ENCODE measurements at places on chromosomes 5 and 9. TPM values are rescaled to one million over a fixed set of nuclear protein-coding genes. Genes with fewer than 3 reads are reported as not detected.

The PCDHA6 gene
- total RNA-seq: 2.4 TPM

The SECISBP2 gene
- total RNA-seq: 75.2 TPM

The MAML1 gene
- total RNA-seq: 21.0 TPM

The CDKN2A gene
- not detected for total RNA-seq

The WDR31 gene
- 2.8 TPM for total RNA-seq

The IL5 gene
- total RNA-seq: not detected

The SPATA31D1 gene
- total RNA-seq: not detected

The CD72 gene
- total RNA-seq: 2.8 TPM

The SLC6A3 gene
- total RNA-seq: not detected

The MEGF10 gene
- 0.26 TPM for total RNA-seq

The PCDHGC5 gene
- total RNA-seq: under 0.01 TPM

The SLC34A3 gene
- total RNA-seq: not detected

DNA sequence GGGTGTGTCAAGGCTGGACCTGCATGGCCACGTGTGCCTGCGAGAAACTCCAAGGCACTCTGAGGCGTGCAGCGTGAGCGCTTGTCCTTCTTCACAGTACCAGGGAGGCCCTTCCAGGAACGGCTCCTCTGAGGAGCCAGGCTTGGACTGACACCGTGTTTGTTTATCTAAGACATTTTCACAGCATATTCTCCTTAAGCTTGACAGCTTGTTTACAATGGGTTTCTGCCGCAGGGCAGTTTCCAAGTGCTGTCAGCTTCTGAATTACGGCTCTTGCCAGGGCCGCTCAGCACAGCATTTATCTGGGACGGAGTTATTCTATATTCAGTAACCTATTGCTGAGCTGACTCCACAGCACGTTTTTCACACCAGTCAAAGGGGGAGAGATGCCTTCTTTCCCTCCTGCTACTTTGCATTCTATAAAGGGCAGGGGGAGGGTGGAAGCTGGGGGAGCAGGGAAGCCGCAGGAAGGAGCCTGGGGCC is 98.4 kb downstream of the LMNB1 start:
- H3K27me3 ChIP-seq: no peaks in the 10 kb centered on the region
- H3K36me3 ChIP-seq: no peaks in the 10 kb centered on the region
- no peak for DNase-seq
- H3K4me3 ChIP-seq: no peak overlapping the region
- no peaks in the 10 kb centered on the region for H3K4me1 ChIP-seq

- H3K27me3 ChIP-seq: no peaks in the 10 kb centered on the region
- H3K4me3 ChIP-seq: no peak overlapping the region
- H3K36me3 ChIP-seq: no peaks in the 10 kb centered on the region
- H3K4me1 ChIP-seq: no peaks in the 10 kb centered on the region
- no peak overlapping the region for H3K27ac ChIP-seq
Observed at GRCh38 chr5:127891942-127892341, 188.8 kb downstream of the CCDC192 start.

DNA sequence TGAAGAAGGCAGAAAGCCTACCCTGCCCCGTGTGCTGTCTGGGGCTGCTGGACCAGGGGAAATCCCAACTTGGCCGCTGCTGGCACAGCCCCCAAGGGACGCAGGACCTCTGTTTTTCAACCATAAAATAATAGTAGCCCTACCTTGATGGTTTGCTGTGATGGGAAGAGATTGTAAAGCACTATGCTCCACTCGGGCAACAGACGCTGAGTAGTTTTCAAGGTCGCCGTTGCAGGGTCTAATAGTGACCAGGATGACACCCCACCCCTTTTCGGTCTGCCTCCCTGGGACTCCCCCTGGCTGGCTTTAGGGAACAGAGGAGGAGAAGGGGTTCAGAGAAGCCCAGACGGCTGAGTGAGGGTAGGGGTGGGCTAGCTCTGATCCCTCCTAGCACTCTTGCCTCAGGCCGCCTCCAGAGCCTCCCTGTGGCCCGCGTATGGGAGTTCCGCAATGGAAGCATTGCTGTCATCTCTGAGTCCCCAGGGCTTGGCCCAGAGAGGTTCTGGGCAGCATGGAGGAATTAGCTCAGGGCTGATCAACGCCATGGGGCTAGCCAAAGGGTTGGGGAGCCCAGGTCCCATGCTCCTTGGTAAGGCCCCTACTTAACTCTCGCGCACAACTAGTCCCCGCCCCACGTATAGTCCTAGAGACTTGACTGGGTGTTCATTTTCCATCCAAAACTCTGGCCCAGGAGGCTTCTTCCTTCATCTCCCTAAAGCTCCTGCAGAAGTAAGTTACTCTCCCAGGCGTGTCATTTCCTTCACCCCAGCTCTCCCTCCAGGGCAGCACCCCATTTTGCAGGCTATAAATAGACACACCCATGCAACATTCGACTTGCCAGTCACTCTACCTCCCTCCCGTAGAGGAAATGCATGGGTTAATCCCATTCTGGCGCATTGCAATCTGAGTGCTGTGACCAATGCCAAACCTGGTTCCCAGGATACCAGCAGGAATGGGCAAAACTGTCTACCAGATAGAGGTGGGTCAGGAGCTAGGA is 1.1 kb upstream of the IRF1 start:
- no peaks in the 10 kb centered on the region for H3K36me3 ChIP-seq
- DNase-seq: peak; percentile 20
- H3K27ac ChIP-seq: peak overlapping the region; percentile 98

DNA sequence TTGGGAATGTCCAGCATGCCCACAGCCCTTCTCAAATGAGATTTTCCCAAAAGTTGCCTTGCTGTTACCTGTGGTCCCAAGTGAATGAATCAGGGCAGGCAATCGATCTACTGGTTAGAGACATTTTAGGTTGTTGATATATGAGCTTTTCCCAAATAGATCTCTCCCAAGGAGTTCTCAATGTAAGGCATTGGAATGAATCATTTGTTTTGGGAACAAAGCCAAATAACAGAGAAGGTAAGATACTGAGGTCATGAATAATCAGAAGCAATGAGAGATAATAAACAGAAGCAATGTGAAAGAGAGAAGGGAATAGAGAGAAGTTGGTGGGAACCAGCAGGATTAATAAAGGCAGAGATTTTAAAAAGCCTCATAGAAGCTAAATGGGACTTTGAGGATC is 93.6 kb upstream of the FER start:
- no peak for DNase-seq
- H3K36me3 ChIP-seq: no peaks in the 10 kb centered on the region
- no peaks in the 10 kb centered on the region for H3K4me1 ChIP-seq
- H3K27ac ChIP-seq: no peak overlapping the region
- no peak overlapping the region for H3K4me3 ChIP-seq

DNA sequence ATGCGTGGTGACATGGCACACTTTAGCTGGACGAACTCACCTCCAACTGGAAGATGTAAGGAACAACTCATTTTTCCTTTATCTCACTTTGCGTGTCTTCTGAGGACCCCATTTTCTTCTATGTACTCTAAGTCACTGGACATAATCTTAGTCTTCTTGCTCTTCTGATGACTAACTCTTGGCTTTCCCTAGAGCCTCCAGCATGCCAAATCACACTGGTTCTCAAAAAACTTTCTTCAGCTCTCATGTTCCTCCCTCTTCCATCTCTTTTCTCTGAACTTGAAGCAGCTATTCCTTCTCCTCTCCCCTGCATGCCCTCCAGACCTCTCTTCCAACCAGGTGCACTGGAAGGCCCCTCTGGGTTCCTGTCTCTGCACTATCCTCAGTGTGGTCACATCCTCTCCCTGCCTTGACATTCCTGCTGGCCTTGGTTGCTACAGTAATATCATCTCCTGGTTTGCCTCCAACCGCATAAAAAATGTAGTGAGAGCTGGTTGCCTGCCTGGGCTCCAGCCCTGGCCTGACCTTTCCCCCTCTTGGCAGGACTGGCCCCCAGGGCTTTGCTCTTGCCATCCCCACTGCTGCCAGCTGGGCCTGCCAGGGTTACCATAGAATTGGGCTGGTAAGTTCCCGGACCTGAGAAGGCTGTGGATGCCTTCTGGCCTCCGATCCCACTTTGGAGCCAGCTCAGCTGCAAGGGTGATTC is 44.8 kb upstream of the BNC2 start:
- H3K4me3 ChIP-seq: no peak overlapping the region
- H3K36me3 ChIP-seq: no peaks in the 10 kb centered on the region
- no peak for DNase-seq
- H3K27me3 ChIP-seq: no peaks in the 10 kb centered on the region

DNA sequence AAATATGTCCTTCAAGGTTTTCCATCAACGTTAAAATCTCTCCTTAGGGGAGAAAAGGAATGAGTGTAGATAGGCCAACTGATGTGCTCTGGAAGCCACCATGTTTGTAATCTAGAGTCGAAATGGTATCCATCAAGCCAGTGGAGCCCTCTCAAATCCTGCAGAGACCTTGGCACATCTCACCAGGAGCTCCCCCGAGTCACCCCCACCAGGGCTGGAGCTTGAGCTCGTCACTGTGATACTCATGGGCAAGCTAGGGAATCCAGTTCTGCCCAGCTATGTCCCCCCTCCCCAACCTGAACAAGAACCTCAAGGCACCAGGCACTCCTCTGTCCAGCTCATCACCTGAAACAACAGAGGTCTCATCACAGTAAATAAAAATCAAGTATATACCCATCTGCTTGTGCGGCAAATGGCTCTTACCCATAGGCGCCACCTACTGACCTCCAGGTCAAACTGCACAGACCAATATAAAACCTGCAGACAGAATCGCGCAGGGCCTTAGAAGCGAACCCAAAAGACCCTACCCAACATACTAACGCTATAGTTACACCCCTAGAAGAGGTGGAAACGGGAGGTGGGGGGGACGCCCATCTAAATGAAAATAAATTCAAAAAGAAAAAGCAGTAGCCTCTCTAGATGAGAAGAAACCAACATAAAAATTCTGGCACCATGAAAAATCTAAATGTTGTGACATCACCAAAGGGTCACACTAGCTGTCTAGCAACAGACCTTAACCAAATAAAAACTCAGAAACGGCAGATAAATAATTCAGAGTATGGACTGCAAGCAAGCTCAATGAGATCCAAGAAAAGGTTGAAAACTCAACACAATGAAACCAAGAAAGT is 75.0 kb downstream of the TTC39B start:
- no peak for DNase-seq
- H3K27ac ChIP-seq: no peak overlapping the region
- H3K36me3 ChIP-seq: no peaks in the 10 kb centered on the region
- no peak overlapping the region for H3K4me3 ChIP-seq

- no peaks in the 10 kb centered on the region for H3K27me3 ChIP-seq
- no peaks in the 10 kb centered on the region for H3K36me3 ChIP-seq
- no peak overlapping the region for H3K4me3 ChIP-seq
- no peak for DNase-seq
Observed at GRCh38 chr5:65858316-65858715, 68.1 kb upstream of the ERBIN start.

GRCh38 chr5:43020399-43020746 is 19.7 kb downstream of the ANXA2R start:
- H3K4me3 ChIP-seq: no peak overlapping the region
- peak overlapping the region; percentile 93 for H3K27ac ChIP-seq
- DNase-seq: no peak
- H3K36me3 ChIP-seq: no peaks in the 10 kb centered on the region
- no peaks in the 10 kb centered on the region for H3K4me1 ChIP-seq

DNA sequence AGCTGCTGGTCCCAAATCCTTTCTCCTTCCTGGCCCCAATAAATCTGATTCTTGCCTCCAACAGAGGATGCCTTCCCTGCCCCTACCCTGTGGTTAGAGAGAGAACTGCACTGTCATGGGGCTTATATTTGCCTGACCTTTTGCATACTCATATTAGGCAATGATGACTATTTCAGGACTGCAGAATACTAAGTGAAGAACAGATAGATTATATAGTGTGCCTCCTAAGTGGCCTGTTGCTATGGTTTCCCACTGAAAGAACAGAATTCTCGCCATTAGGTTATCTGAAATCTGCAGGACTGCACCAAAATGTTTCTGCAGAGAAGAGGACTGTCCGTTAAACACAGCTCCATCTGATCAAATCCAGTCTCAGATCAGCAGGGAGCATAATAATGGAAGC is 87.3 kb upstream of the CCNG1 start:
- no peak overlapping the region for H3K4me3 ChIP-seq
- no peaks in the 10 kb centered on the region for H3K27me3 ChIP-seq
- no peaks in the 10 kb centered on the region for H3K4me1 ChIP-seq
- no peak for DNase-seq
- no peak overlapping the region for H3K27ac ChIP-seq

- DNase-seq: peak; percentile 57
- H3K27ac ChIP-seq: peak overlapping the region; percentile 62
- no peaks in the 10 kb centered on the region for H3K27me3 ChIP-seq
- no peak overlapping the region for H3K4me3 ChIP-seq
- H3K36me3 ChIP-seq: no peaks in the 10 kb centered on the region
- peaks cover 8% of the 10 kb centered on the region for H3K4me1 ChIP-seq
Observed at GRCh38 chr9:88747768-88748167, 212.8 kb downstream of the NXNL2 start.

DNA sequence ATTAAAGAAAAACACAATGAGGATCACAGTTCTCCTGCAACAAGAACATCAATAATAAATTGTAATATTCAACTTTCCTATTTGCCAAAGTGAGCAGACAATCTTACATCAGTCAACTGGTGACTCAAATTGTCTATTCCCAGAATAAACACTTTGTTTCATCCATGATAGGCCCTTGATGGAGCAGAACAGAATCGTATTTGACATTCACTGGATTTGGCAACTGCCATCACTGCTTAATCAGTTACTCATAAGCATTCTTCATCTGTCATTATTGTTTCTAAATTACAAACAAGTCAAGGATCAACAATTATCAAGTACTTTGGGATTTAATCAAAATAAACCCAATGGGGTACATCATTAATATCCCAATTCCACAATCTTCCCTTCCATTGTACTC is 398.4 kb downstream of the GABRG2 start:
- H3K36me3 ChIP-seq: no peaks in the 10 kb centered on the region
- H3K27ac ChIP-seq: no peak overlapping the region
- DNase-seq: no peak
- H3K4me1 ChIP-seq: no peaks in the 10 kb centered on the region
- no peaks in the 10 kb centered on the region for H3K27me3 ChIP-seq

- H3K36me3 ChIP-seq: no peaks in the 10 kb centered on the region
- H3K4me3 ChIP-seq: no peak overlapping the region
- H3K27me3 ChIP-seq: no peaks in the 10 kb centered on the region
- no peaks in the 10 kb centered on the region for H3K4me1 ChIP-seq
Observed at GRCh38 chr9:117839862-117840261, 135.7 kb downstream of the TLR4 start.

- H3K4me1 ChIP-seq: no peaks in the 10 kb centered on the region
- H3K27me3 ChIP-seq: no peaks in the 10 kb centered on the region
- H3K36me3 ChIP-seq: no peaks in the 10 kb centered on the region
- no peak overlapping the region for H3K27ac ChIP-seq
Observed at GRCh38 chr5:74499256-74500050, 141.1 kb downstream of the ENC1 start.

GRCh38 chr5:174376726-174377373 is 331.3 kb downstream of the NSG2 start:
- H3K27me3 ChIP-seq: no peaks in the 10 kb centered on the region
- no peaks in the 10 kb centered on the region for H3K36me3 ChIP-seq
- no peak overlapping the region for H3K27ac ChIP-seq
- H3K4me1 ChIP-seq: no peaks in the 10 kb centered on the region

DNA sequence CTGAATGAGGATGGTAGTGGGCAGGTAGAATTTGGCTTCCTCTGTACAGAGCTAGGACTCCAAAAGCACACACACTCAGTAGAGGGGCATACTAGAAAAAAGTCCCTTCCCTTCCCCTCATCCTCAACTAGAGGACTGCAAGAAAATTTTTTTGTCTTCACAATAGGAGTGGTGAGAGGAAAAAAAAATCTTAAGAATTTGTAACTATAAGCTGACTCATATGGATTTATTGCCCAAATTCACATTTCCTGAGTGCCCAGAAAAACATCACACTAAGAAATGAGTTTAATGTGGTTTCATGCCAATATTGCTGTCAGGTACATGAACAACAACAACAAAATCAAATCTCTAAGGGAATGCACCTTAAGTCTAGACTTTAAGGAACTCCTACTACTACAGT is 43.7 kb downstream of the RANBP6 start:
- no peak overlapping the region for H3K27ac ChIP-seq
- H3K27me3 ChIP-seq: no peaks in the 10 kb centered on the region
- H3K4me3 ChIP-seq: no peak overlapping the region
- H3K4me1 ChIP-seq: no peaks in the 10 kb centered on the region
- H3K36me3 ChIP-seq: no peaks in the 10 kb centered on the region

Data from uterus (tissue), 4 donors.